ENCODE measurements at places on chromosomes 5 and 9. TPM values are rescaled to one million over a fixed set of nuclear protein-coding genes. Genes with fewer than 3 reads are reported as not detected.

Gene OR1J2
- total RNA-seq: not detected

Gene GGTA1
- total RNA-seq: not detected

Gene AJM1
- 2.9 TPM for total RNA-seq

Gene ECM2
- not detected for total RNA-seq

Gene PCDH12
- not detected for total RNA-seq

Gene DIRAS2
- not detected for total RNA-seq

DNA sequence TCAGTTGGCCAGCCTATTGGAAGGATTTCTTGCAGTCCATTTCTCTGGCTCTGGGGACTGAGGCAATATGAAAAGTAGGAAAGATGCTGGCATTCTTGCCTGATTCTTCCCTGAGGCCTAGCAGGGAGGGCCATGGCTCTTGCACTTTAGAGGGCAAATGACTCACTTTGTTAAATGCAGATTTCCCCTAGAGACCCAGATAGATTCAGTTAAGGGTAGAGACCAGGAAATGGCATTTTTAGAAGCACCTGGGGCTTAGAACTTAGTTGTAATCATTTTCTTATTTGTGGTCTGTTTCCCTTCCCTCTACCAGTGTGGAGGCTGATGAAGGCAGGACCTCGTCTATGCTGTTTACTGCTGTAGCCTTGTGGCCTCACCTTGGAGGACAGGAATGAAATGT is 112.8 kb upstream of the NR3C1 start:
- H3K4me3 ChIP-seq: no peak overlapping the region
- H3K36me3 ChIP-seq: no peaks in the 10 kb centered on the region
- H3K4me1 ChIP-seq: peaks cover 5% of the 10 kb centered on the region
- DNase-seq: no peak
- no peak overlapping the region for H3K27ac ChIP-seq

DNA sequence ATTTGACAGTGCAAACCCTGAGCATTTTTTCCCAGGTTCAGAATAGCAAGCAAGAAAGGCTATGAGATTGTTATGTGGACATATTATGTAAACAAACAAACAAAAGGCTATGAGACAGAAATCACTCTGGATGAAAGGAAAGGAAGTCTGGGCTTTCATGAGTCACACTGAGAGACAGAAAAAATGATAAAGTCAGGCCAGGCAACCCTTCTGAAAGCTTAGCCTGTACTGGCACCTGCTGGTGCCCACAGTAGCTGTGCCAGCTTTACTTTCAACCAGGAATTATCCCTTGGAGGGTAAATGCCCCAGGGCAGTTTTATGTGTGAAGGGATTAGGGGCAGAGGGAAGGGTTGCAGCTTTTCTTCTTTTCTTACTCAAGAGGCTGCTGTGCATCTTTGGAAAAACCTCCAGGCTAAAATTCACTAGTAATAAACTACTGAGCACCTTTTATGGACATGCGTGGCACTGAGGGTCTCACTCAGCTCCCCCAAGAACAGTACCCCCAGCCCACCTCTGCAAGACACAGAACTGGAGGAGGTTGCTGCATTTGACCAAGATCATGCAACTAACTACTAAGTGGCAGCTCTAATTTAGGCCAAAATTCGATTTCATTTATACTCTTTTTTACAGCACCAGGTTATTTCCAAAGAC is 41.7 kb downstream of the ACTL7B start:
- H3K27ac ChIP-seq: no peak overlapping the region
- no peaks in the 10 kb centered on the region for H3K27me3 ChIP-seq
- no peak overlapping the region for H3K4me3 ChIP-seq
- no peaks in the 10 kb centered on the region for H3K36me3 ChIP-seq
- peaks cover 25% of the 10 kb centered on the region for H3K4me1 ChIP-seq

GRCh38 chr9:94538908-94539307 is 16.0 kb upstream of the PCAT7 start:
- no peak overlapping the region for H3K4me3 ChIP-seq
- no peak overlapping the region for H3K27ac ChIP-seq
- no peaks in the 10 kb centered on the region for H3K4me1 ChIP-seq

DNA sequence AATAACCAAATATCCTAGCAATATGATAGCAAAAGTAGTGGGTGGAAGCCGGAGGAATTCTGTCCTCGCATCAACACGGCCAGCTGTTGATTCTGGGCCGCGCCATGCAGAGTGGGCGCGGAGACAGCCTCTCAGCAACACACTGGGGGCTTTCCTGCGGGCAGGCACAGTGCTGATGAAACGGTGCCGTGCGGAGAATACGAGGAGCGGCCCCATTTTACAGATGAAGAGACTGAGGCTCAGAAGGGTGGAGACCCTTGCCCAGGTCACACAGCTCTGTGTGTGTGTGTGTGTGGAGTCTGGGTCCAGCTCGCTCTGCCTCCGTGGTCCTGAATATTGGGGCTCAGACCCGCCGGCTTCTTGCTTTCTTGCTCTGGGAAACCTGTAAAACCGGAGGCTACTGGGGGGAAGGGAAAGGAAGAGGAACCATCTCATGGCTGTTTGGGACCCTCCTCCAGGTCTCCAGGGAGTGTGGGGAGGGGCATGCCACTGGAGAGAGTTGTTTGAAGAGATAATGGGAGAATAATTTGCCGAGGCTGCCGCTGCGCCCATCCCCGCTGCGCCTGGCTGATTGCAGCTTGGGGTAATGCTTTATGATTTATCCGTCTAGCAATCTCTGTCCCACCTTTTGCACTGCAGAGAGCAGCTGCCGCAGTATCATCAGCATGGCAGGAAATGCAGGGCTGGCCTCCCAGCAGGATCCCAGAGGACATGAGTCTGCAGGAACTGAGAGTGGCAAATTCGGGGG is 36.6 kb downstream of the NCS1 start:
- H3K27me3 ChIP-seq: no peaks in the 10 kb centered on the region
- no peak for DNase-seq
- no peaks in the 10 kb centered on the region for H3K36me3 ChIP-seq
- no peak overlapping the region for H3K4me3 ChIP-seq
- no peaks in the 10 kb centered on the region for H3K4me1 ChIP-seq

DNA sequence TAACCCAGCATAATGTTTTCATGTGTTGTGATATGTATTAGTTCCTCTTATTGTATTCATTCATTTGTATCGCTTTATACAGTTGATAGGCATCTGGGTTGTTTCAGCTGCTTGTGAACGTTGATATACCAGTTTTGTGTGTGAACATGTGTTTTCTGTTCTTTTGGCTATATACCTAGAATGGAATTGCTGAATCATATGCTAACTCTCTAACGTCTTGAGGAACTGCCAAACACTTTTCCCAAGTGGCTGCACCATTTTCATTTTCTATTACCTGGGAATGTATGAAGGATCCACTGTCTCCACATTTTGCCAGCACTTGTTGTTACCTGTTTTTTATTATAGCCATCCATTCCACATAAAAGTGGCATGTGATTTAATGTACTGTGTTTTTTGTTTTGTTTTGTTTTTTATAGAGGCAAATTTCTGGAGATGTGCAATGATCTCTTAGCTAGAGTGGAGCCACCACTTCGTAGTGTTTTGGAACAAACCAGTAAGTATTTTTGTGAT is 34.6 kb downstream of the HSPA4 start:
- no peaks in the 10 kb centered on the region for H3K4me1 ChIP-seq
- no peak for DNase-seq
- peaks cover 22% of the 10 kb centered on the region for H3K36me3 ChIP-seq
- no peaks in the 10 kb centered on the region for H3K27me3 ChIP-seq
- H3K27ac ChIP-seq: no peak overlapping the region

GRCh38 chr5:139676406-139676805 is 28.3 kb downstream of the CXXC5 start:
- H3K36me3 ChIP-seq: peaks cover 58% of the 10 kb centered on the region
- H3K27me3 ChIP-seq: no peaks in the 10 kb centered on the region
- H3K4me1 ChIP-seq: peaks cover 57% of the 10 kb centered on the region
- DNase-seq: no peak
- H3K27ac ChIP-seq: peak overlapping the region; percentile 52

GRCh38 chr5:68544648-68545552 is 329.3 kb downstream of the PIK3R1 start:
- no peaks in the 10 kb centered on the region for H3K36me3 ChIP-seq
- no peak for DNase-seq
- H3K4me3 ChIP-seq: no peak overlapping the region
- no peak overlapping the region for H3K27ac ChIP-seq

GRCh38 chr5:65825408-65826328 is 100.7 kb upstream of the ERBIN start:
- peak; percentile 67 for DNase-seq
- H3K4me1 ChIP-seq: peaks cover 26% of the 10 kb centered on the region
- H3K27ac ChIP-seq: peak overlapping the region; percentile 47
- peak overlapping the region; percentile 21 for H3K4me3 ChIP-seq
- no peaks in the 10 kb centered on the region for H3K36me3 ChIP-seq
- H3K27me3 ChIP-seq: no peaks in the 10 kb centered on the region

- no peaks in the 10 kb centered on the region for H3K36me3 ChIP-seq
- H3K27ac ChIP-seq: no peak overlapping the region
- H3K4me1 ChIP-seq: no peaks in the 10 kb centered on the region
- H3K4me3 ChIP-seq: no peak overlapping the region
Measured at GRCh38 chr5:2810644-2811043, 59.2 kb upstream of the IRX2 start.

DNA sequence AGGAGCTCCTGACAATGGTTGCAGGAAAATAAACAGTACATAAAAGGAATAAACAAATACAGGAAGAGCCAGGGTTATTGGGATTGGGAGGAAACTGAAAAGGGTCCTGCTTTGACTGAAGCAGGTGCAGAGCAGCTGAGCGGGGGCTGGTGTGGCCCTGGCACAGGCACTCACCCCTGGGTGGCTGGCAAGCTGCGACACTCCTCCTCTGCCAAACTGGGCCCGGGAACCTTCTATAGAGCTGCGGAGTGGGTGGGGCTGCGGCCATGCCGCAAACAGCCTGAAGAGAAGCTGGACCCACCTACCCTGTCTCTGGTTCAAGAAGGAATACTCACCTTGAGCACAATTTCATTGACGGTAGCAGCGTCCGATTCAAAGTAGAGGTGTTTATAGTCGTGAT is 182.5 kb downstream of the GAPVD1 start:
- H3K4me1 ChIP-seq: peaks cover 31% of the 10 kb centered on the region
- H3K4me3 ChIP-seq: no peak overlapping the region
- no peak for DNase-seq
- H3K36me3 ChIP-seq: no peaks in the 10 kb centered on the region
- no peak overlapping the region for H3K27ac ChIP-seq

- H3K36me3 ChIP-seq: no peaks in the 10 kb centered on the region
- H3K27ac ChIP-seq: no peak overlapping the region
- no peak for DNase-seq
Measured at GRCh38 chr5:13034061-13034460, 910.4 kb downstream of the DNAH5 start.

GRCh38 chr5:176535664-176536131 is 1.5 kb downstream of the RNF44 start:
- no peaks in the 10 kb centered on the region for H3K27me3 ChIP-seq
- peaks cover 55% of the 10 kb centered on the region for H3K4me1 ChIP-seq
- DNase-seq: no peak

DNA sequence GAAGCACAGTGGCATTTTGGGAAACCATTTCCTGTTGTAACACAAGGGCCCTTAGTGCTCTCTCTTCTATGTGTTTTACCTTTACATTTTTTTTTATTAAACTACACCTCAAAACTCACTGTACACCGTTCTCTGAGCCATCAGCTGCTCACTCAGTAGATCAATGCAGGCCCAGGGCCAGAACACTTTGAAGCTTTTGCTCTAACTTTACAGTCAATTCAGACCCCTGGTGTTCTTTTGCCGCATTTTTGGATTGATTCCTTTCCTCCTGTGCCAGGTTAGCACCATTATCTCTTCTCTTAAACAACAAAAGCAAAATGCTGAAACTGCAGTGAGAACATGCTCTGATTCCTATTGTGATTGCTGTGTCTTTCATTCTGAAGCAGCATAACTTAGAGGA is 269.8 kb upstream of the RGMB start:
- H3K4me1 ChIP-seq: no peaks in the 10 kb centered on the region
- H3K27me3 ChIP-seq: no peaks in the 10 kb centered on the region
- no peak overlapping the region for H3K4me3 ChIP-seq
